NCI-H524 (cell line): ENCODE measurements at places on chromosomes 11 and 22.

- DNase-seq = no peak
Observed at GRCh38 chr11:2831781-2832532, 53.6 kb downstream of the CDKN1C start.

DNA sequence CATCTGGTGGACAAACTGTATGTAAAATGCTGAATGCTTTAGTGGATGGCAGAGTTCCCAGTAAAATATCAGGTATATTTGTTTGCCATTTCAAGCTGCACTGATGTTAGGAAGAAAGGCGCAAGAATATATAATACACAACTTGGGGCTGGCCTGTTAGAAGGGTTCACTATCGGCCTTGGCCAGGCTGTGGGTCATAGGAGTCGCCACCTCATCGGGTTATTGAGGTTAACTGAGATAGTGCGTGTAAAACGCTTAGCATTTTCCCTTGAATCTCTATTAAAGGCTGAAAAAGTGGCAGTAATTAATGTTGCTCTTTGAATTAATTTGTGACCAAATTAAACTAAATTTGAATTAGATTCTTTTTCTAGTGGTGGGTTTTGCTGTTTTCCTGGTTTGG, 5.1 kb downstream of the FAM118A start:
- no peak for DNase-seq

GRCh38 chr11:69192301-69192721, 36.6 kb downstream of the SMIM38 start:
- DNase-seq = peak; percentile 56

DNA sequence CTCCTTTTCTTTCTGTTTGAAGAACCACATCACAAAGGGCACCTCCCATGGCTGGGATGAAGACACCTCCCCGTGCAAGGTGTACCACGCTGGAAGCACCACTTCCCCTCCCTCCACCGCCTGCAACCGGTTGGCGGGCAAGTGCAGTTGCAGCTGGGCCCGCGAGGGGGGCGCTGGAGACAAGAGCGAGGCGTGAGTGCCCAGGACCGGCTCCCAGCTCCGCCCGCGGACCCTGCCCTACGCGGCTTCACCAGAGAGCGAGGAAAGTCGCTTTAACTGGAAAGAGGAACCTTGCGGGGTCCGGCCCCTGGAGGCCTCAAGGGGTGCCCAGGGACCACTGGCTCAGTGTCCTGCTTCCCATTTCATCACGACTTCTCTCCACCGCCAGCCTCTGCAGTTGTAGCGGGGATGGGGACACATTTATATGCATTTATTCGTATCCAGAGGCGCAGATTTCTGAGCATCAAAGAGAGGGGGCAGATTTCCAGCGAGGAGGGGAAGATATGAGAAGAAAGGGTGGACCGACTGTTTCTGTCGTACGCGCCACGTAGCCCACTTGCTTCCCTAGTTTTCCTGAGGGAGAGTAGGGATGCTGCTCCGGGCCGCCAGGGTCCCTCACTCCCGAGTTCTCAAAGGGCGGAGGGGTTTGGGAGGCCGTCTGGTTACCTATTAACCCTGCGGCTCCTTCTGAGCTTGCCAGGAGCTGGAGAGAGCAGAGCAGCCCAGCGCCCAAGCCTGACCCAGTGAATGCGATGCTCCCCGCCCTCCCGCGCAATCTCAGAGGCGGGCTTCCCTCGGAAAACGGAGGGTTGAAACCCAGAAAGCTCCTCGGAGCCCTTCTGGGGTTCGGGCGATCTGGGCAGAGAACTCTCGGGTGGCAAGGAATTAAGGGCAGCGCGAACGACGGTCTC, 3.5 kb downstream of the ESAM start:
- peak; percentile 82 for DNase-seq

- no peak for DNase-seq
Observed at GRCh38 chr11:12459865-12460444, 82.6 kb downstream of the PARVA start.

DNA sequence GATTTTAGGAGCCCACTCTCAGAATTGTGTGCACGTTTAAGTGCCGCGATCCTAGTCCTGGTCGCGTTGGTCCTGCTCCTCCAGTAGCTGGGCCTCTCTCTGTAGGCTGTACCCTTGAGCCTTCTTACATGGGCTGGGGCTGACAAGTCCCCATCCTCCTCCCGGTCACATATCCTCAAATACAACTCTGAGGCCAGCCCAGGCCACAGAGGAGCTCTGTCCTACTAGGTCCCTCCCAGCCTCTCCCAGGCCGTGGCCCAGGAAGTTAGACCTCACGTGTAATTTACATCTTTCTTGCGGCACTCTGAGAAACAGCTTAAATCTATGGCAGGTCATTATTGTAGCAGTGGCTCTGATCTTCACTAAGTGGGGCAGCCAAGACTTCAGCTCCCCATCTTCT, 207.2 kb upstream of the TBCEL start:
- no peak for DNase-seq

DNA sequence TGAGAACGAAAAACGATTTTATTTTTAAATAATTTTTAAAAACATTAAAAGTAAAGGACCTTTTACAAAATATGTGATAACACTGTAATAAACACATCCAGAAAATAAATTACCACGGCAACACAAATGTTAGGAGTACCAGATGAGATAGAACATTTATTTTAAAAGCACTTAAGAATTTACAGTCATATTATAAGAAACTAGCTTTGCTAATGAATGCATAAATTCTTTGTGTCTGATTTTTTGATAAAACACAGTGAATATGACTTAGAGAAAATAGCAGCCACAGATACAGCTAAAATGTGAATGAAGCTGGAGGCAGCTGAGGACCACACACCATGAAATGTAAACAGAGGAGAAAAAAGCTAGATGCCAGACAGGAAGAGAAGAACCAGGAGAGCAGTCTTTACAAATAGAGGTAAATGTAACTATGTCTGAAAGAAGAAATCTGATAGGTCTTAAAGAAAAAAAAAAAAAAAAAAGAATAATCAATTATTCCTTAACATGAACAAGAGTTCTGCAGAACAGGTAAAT, 14.6 kb downstream of the CCDC34 start:
- no peak for DNase-seq
